ENCODE measurements at places on chromosomes 7 and 10.

GRCh38 chr7:22827563-22827962 is 4.9 kb upstream of the TOMM7 start:
- no peak overlapping the region for H3K27ac ChIP-seq
- H3K4me3 ChIP-seq: no peak overlapping the region
- no peaks in the 10 kb centered on the region for H3K36me3 ChIP-seq
- no peaks in the 10 kb centered on the region for H3K27me3 ChIP-seq
- peaks cover 9% of the 10 kb centered on the region for H3K4me1 ChIP-seq

GRCh38 chr7:69839782-69840181 is 241.5 kb downstream of the AUTS2 start:
- H3K4me1 ChIP-seq: peaks cover 23% of the 10 kb centered on the region
- peak; percentile 10 for DNase-seq
- no peaks in the 10 kb centered on the region for H3K27me3 ChIP-seq
- no peaks in the 10 kb centered on the region for H3K36me3 ChIP-seq

DNA sequence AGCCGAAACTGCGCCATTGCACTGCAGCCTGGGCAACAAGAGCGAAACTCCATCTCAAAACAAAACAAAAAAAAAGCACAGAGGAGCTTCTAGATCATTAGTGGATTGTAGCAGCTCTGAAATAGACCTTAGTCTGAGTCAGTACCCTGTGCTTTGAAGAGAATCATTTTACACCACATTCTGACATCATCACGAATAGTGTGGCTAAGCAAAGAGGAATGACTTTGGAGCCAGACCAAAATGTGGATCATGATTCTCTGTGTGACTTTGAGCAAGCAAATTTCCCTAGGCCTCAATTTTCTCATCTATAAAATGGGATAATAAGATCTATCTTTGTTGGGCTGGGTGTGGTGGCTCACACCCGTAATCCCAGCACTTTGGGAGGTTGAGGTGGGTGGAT is 618.9 kb downstream of the CALN1 start:
- H3K27me3 ChIP-seq: no peaks in the 10 kb centered on the region
- no peak overlapping the region for H3K4me3 ChIP-seq
- no peak overlapping the region for H3K27ac ChIP-seq
- no peaks in the 10 kb centered on the region for H3K4me1 ChIP-seq
- DNase-seq: peak; percentile 85
- no peaks in the 10 kb centered on the region for H3K36me3 ChIP-seq

GRCh38 chr10:9038146-9038714 is 983.7 kb downstream of the GATA3 start:
- H3K4me1 ChIP-seq: no peaks in the 10 kb centered on the region
- DNase-seq: peak; percentile 1
- no peak overlapping the region for H3K4me3 ChIP-seq
- no peak overlapping the region for H3K27ac ChIP-seq
- no peaks in the 10 kb centered on the region for H3K36me3 ChIP-seq

GRCh38 chr7:144489504-144489903 is 86.0 kb upstream of the NOBOX start:
- no peak for DNase-seq
- H3K4me1 ChIP-seq: no peaks in the 10 kb centered on the region
- no peak overlapping the region for H3K27ac ChIP-seq

GRCh38 chr7:107180378-107180777 is 11.6 kb downstream of the HBP1 start:
- peaks cover 9% of the 10 kb centered on the region for H3K36me3 ChIP-seq
- no peak overlapping the region for H3K4me3 ChIP-seq
- peaks cover 16% of the 10 kb centered on the region for H3K4me1 ChIP-seq
- no peak overlapping the region for H3K27ac ChIP-seq

DNA sequence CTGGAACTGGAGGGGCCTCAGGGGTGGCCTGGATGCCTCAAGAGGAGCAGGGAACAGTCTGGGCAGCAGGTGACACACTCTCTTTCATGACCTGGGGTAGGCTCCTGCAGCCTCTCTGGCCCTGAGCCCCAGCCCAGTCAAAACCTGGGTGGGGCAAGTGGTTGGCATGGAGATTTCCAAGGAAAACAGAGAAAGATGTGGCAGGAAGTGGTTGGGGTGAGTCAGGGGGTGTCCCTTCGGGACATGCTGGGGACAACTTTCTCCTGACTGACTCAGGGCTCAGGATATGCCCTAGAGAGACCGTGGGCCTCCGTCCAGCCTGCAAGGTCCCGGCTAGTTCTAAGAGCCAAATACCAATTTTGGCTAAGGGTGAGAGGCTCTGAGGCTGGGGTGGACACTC is 2.9 kb downstream of the AQP1 start:
- H3K27ac ChIP-seq: peak overlapping the region; percentile 33
- no peaks in the 10 kb centered on the region for H3K27me3 ChIP-seq
- no peaks in the 10 kb centered on the region for H3K36me3 ChIP-seq
- H3K4me1 ChIP-seq: peaks cover 11% of the 10 kb centered on the region
- peak; percentile 36 for DNase-seq
- peak overlapping the region; percentile 20 for H3K4me3 ChIP-seq

GRCh38 chr10:123399276-123399839 is 245.2 kb downstream of the BUB3 start:
- no peaks in the 10 kb centered on the region for H3K4me1 ChIP-seq
- no peak overlapping the region for H3K27ac ChIP-seq
- H3K27me3 ChIP-seq: no peaks in the 10 kb centered on the region
- no peaks in the 10 kb centered on the region for H3K36me3 ChIP-seq
- no peak overlapping the region for H3K4me3 ChIP-seq
- no peak for DNase-seq

GRCh38 chr7:30612658-30613265 is 18.1 kb downstream of the GARS1 start:
- peak; percentile 52 for DNase-seq
- H3K36me3 ChIP-seq: peaks cover 83% of the 10 kb centered on the region
- peak overlapping the region; percentile 63 for H3K27ac ChIP-seq
- H3K4me3 ChIP-seq: no peak overlapping the region
- no peaks in the 10 kb centered on the region for H3K27me3 ChIP-seq

DNA sequence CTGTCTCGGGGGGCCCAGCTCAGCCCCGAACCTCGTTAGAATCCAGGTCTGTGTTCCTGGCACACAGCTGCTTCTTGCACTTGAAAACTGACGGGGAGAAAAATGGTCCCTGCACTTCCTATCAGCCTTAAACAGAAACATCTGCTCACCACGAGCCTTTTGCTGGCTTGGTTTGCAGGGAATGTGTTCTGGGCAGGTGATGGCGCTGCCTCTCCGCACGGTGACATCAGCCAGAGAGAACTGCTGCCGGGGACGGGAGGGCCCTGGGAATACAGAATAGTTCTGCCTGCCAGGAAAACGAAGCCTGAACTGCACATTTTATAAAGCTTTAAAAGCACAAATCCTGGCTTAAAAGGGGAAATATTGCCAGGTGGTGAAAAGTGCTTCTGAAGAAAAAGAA is 622.5 kb downstream of the TYW1 start:
- H3K4me1 ChIP-seq: no peaks in the 10 kb centered on the region
- H3K4me3 ChIP-seq: no peak overlapping the region
- H3K27me3 ChIP-seq: peaks cover 6% of the 10 kb centered on the region
- no peaks in the 10 kb centered on the region for H3K36me3 ChIP-seq

DNA sequence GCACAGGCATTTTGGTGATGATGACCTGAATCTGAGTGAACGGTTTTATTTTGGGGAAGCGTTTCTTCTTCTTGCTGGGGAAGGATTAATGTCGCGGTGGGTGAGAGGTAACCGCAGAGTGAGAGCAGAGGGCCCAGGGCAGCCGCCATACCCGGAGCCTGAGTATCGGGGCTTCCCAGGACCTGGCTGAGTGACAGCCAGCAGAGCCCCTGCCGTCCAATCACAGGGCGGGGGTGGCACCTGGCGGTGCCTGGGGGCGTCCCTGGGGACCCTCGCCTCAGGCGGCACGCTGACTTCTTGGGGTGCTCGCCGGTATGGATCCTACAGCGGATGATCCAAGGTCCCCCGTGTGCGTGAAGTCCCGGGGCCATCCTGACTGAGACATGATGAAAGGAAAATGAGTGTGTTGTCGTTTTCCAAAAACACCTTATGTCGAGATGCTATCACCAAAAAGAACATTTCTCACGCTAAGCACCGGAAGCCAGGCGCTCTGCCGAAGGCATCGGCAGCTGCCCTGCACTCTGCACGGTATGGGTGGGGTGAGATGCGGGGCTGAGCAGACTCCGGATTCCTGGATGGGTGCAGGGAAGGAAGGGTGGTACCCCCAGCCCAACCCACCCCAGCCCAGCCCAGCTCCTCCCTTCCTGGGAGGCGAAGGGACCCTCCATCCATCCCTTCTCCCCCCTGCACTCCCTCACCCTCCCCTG is 227.9 kb upstream of the SHH start:
- no peaks in the 10 kb centered on the region for H3K36me3 ChIP-seq
- H3K4me1 ChIP-seq: no peaks in the 10 kb centered on the region
- no peak overlapping the region for H3K27ac ChIP-seq

DNA sequence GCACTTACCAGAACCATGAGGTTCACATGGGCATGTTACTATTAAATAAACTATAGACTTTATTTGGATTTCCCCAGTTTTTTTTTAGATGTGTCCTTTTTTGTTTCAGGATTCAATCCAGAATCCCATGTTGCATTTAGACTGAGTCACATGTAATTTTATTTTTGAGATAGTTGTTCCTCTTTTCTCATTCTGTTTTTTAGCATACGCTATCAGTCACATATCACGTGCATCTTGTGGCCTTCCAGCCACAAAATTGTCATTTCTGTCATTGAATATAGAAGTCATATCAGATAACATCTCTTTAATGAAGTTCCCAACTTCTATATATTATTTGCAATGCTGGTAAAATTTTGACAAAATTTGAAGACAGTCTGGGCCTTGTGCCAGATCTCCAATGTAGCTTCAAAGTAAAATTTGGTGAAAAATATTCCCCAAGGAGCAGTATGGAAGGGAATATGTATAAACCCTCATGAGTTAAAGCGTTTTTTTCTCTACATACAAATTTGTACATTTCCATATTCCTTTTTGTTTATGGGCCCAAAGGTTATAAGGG is 132.3 kb upstream of the MKI67 start:
- H3K27me3 ChIP-seq: no peaks in the 10 kb centered on the region
- no peaks in the 10 kb centered on the region for H3K4me1 ChIP-seq
- no peaks in the 10 kb centered on the region for H3K36me3 ChIP-seq
- no peak for DNase-seq
- no peak overlapping the region for H3K4me3 ChIP-seq

DNA sequence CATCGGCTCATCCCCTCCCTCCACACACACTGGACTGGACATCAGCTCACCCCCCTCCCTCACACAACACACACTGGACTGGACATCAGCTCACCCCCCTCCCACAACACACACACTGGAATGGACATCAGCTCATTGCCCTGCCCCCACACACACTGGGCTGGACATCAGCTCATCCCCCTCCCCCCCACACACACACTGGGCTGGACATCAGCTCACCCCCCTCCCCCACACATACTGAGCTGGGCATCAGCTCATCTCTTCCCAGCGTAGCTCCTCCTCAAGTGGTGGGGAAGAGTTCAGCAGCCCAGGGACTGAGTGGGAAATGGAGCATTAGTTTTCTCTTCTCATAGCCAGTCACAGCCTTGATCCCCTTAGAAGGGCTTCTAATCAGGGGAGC is 58.1 kb upstream of the WDR11 start:
- no peaks in the 10 kb centered on the region for H3K36me3 ChIP-seq
- DNase-seq: no peak
- no peak overlapping the region for H3K27ac ChIP-seq
- no peaks in the 10 kb centered on the region for H3K4me1 ChIP-seq
- H3K27me3 ChIP-seq: no peaks in the 10 kb centered on the region

DNA sequence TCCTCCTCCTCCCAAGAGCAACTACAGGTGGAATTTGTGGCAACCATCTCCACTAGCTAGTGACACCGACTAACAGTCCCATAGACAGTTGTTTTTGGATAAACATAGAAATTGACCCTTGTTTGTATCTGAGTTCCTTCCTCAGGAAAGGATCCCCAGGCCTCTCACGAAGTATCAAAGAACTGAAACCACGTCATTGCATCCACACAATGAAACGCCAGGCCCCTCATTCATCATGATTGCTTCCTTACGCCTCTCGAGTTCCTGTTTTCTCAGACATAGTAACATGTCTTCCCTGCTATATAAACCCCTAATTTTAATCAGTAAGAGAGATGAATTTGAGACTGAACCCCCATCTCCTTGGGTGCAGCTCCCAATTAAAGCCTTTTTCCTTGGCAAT is 18.1 kb downstream of the SLC35G1 start:
- no peak overlapping the region for H3K4me3 ChIP-seq
- H3K27me3 ChIP-seq: no peaks in the 10 kb centered on the region
- H3K36me3 ChIP-seq: no peaks in the 10 kb centered on the region
- no peak for DNase-seq

DNA sequence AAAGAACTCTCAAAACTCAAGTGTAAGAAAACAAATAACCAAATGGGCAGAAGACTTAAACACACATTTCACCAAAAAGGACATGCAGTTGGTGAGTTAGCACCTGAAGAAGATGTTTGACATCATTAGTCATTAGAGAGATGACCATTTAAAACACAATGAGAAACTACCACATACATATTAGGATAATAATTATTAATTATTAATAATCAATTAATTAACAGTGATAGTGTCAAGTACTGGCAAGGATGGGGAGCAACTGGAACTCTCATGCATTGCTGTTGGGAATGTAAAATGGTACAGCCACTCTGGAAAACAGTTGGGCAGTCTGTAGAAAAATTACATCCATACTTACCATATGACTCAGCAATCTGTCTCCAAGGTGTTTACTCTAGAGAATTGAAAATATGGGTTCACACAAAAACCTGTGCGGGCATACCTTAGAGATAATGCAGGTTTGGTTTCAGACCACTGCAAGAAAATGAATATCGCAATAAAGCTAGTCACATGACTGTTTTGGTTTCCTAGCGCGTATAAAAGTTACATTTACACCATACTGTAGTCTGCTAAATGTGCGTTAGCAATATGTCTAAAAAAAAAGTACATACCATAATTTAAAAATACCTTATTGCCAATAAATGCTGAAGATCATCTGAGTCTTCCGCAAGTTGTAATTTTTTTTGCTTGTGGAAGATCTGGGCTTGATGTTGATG is 30.3 kb downstream of the ARID5B start:
- peak; percentile 33 for DNase-seq
- no peak overlapping the region for H3K27ac ChIP-seq
- H3K4me3 ChIP-seq: no peak overlapping the region
- no peaks in the 10 kb centered on the region for H3K27me3 ChIP-seq
- no peaks in the 10 kb centered on the region for H3K4me1 ChIP-seq
- H3K36me3 ChIP-seq: peaks cover 2% of the 10 kb centered on the region

- H3K4me3 ChIP-seq: no peak overlapping the region
- peaks cover 14% of the 10 kb centered on the region for H3K36me3 ChIP-seq
- H3K27ac ChIP-seq: peak overlapping the region; percentile 98
- H3K27me3 ChIP-seq: no peaks in the 10 kb centered on the region
- H3K4me1 ChIP-seq: peaks cover 47% of the 10 kb centered on the region
These were observed 1.4 kb upstream of the IL6 start for GRCh38 chr7:22725585-22725984.

All from astrocyte (in vitro differentiated cells and primary cell).